ENCODE measurements at places on chromosomes 7 and 10.

DNA sequence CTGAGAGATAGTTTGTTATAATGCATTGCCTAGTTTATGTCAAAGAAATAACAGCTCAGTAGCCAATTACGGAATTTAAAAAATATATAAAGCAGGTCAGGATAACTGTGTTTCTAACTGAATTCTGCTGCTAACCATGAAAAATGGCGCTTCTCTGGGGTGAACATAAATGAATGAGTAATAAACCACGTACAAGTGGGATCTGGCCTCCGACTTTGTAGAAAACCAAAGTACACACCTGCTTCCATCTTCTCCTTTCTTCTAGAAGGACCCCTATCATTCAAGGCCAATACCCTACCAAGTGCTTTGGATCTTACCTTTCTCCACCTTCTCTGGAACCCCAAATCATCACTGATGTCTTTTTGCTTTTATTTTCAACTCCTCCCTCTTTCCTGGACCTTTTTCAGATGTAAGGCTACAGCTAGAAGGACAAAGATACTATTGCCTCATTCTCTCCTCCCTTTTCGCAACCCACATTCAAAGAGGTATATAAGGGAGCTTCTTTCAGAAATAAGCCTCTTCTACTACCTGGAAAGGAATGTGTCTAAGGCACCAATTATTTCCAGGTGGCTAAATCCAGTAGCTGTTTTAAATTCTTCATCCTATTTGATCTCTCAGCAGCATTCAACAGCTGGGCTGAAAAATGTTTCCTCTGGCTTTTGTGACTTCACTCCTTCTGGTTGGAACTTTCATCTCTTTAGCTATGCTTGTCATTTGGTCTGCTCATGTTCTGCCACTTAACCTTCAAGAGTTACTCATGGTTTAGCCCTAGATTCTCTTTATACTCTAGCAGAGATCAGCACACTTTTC, 37.7 kb downstream of the NAMPT start:
- no peak for DNase-seq

- no peak for DNase-seq
Measured at GRCh38 chr7:512146-512510, 7.5 kb downstream of the PDGFA start.

- DNase-seq = no peak
Measured at GRCh38 chr7:44963364-44964290, 15.2 kb downstream of the MYO1G start.

- no peak for DNase-seq
Measured at GRCh38 chr7:26472971-26473370, 181.3 kb downstream of the SNX10 start.

GRCh38 chr10:103192451-103193106, 493 bp downstream of the NT5C2 start:
- peak; percentile 58 for DNase-seq

GRCh38 chr7:98186452-98187137, 24.6 kb upstream of the BHLHA15 start:
- no peak for DNase-seq

DNA sequence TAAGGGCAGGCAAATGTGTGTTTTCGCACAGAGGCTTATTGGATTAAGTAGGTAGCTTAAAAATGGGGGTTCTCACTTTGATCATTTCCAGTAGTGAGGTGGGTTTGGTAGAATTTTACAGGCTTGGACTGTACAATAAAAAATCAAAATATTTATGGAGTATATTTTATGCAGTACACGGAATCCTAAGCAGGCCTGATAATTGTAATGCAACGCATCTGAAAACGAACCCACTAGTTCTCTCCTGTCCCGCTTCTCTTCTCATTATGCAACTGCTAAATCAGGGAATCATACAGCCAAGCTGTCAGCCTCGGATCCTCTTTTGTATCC, 377 bp upstream of the POLR1F start:
- DNase-seq = no peak

DNA sequence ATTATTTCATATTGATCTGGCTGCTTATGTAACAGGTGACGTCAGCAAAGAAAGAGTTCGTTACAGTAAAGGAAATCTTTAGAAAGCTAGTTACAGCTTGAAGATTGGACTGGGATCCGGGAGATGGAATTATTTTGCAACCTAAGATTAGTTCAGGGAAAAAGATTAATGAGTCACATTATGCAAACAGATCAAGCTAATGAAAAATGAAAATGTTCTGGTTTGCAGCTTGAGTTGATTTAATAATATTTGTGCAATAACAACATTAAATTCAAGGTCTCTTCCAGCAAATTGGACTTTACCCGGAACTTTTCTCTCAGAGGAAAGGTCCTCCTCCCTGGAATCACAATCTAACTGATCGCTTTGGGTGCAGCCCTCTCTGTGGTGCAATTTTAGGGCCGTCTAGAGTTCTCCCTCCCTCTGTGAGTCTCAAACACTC, 119.5 kb downstream of the OTUD1 start:
- no peak for DNase-seq

DNA sequence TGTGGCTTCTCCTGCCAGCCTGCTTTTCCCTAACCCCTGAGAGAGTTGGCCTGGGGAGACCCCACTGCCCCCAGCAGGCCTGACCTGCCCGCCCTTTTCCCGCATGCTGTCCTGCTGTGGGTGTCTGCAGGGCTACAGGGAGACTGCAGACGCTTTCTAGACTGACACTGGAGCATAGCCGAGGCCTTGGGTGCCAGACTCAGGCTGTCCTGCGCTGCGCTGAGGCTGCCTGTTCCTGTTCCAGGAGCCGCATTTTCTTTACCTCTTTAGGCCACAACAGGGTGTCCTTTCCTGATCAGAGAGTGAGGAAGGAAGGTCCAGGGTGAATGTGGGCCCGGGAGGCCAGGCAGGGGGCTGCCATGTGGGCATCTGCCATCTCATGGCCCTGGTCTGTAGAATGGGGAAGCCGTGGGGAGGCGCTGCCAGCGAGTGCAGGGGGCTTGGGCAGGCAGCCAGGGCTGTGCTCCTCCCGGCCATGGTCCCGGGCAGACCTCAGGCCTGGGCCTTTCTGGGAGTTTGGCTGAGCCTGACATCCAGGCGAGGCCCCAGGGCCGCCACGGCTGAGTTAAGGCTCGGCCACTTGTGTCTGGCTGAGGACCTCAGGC, 3.6 kb downstream of the PWWP2B start:
- no peak for DNase-seq

- peak; percentile 33 for DNase-seq
Measured at GRCh38 chr10:31697271-31698180, 231.1 kb downstream of the ARHGAP12 start.

- DNase-seq = no peak
Measured at GRCh38 chr7:6162331-6162620, 110.1 kb downstream of the CYTH3 start.

GRCh38 chr10:27744802-27745731, 552 bp downstream of the MKX start:
- no peak for DNase-seq
